Activated CD4-positive, alpha-beta T cell treated with anti-CD3 and anti-CD28 coated beads, Interleukin-10, Interleukin-2, amounts not matched to agents 100 ng/mL and 50 ng/mL, durations not matched to agents 16 hours and 8 hours (primary cell): ENCODE measurements at places on chromosomes 16 and 17.

DNA sequence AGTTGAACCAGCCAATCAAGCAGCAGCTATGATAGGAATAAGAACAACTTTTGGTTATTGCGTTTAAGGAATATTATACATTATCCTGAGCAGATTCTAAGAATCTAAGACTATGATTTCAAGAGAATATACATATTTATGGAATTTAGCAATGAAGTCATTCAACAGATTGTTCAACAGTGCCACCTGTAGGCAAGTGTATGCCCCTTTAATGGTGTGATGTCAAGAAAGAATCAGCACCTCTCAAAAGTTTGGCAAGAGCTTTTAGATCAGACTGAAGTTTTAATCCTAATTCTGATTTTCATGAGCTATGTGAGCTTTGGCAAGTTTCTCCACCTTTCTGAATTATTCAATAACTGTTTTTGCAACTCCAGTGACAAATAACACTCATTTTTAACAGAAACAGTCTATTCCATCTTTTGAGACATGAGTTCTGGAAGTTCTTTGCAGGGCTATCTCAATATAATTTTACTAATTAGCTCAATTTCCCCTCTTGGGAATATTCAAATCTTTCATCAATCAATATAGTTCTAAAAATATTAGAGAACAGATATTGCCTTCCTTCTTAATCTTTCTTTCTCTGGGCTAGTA lies 474.3 kb upstream of the TOM1L1 start:
- DNase-seq = peak; percentile 17

- no peak for DNase-seq
Measured at GRCh38 chr16:52925143-52925542, 127.6 kb downstream of the CHD9NB start.

- peak; percentile 22 for DNase-seq
Measured at GRCh38 chr16:9123871-9124270, 32.4 kb downstream of the HAPSTR1 start.

DNA sequence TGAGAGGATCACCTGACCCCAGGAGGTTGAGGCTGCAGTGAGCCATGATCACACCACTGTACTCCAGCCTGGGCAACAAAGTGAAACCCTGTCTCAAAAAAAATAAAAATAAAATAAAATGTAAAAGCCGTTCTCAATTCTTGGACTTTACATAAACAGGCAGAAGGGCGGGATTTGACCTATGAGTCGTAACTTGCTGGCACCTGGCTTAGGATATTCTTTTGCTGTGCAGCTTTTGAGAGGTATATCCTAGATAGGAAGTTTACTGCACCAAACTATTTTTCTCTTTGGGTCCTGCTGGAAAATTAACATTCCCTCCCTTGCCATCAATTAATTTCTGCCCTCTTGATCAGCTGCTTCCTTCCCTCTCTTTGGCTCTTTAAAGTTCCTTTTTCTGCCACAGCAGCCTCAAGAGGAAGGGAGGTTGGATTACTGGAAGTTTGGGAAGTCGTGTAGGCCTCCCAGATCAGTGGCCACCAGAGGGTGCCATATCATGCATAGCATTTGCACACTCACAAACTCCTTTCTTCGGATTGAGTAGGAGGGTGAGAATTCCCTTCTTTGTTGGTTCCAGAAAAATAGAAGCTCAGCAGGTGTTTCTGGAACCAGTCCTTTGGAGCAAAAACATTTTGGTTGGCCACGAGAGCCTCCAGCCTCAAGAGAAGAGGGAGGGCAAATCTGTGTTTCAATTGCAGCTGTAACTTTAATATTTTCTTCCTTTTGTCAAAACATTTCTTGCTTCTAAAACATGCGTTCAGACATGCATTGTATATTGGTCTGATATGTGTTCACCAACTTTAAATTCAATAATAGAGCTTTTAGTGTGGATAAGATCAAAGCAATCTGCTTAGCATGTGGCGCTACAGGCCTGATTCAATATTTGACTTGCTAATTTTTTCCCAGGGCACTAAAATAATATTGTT lies 147.3 kb downstream of the CCDC182 start:
- DNase-seq = peak; percentile 32

DNA sequence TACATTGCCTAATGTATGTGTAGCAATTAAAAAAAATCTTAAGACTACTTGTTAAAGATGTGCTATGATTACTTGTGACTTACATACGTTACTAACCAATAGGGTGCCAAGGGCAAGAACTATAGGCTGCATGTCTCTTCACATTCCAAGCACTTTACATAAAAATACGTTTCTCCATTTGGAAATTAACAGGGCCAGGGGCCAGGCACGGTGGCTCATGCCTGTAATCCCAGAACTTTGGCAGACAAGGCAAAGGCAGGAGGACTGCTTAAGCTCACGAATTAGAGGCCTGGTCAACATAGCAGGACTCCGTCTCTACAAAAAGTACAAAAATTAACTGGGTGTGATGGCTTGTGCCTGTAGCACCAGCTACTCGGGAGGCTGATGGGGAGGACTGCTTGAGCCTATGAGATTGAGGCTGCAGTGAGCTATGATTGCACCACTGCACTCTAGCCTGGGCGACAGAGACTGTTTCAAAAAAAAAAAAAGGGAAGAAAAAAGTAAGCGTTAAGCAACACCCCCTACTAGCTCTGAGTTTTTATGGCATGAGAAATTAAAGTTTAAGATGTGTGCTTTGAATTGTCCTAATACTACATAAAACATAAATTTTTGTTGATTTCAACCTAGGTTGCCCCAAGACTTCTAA lies 12.3 kb downstream of the PSMD12 start:
- DNase-seq = no peak

- no peak for DNase-seq
Measured at GRCh38 chr17:76451506-76451905, 1.4 kb downstream of the UBE2O start.

DNA sequence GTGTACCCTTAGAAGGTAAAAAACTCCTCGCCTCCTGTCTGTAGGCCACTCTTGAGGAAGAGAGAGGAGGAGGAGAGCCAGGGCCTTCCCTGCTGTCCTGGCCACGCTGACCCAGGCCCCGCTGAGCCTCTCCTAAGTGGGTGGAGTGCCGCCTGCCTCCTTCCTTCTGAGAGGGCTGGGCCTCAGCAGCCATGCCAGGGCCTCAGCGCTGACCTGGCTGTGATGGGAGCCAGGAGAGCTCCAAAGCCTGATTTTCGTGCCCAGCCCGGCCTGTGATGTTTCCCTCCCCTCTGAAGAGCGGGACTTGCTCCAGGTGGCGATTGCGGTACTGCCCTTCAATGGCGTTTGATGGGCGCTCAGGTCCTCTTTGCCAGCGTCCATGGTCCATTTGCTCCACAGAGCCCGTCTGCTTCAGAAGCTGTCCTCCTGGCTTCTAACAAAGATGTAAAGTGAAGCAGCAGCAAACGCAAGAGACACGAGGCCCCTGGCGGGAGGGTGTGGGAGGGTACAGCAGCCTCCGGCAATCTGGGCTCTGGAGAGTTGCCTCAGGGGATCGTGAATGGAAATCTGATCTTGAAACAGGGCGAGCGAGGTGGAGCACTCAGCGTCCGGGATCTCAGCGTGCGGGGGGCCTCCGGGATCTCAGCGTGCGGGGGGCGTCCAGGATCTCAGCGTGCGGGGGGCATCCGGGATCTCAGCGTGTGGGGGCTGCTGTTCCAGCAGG lies 93.5 kb downstream of the NPIPB11 start:
- no peak for DNase-seq

DNA sequence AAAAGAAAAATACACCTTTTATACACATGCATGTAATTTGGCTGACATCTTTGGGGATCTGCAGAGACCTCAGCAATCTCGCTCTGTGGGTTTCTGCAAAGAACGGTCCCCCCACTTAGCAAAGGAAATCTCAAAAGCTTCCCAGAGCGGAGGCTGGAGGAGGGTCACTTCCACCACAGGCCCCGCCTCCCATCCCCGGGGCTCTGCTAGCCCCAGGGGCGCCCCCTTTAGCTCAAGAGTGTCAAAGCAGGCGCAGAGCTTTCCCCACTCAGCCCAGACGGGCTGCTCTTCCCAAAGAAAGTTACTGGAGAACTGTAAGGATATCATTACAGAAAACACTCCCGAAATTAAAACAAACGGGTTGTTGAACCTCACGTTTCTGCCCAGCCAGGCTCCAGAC lies 11.4 kb downstream of the SLC13A5 start:
- DNase-seq = peak; percentile 45

DNA sequence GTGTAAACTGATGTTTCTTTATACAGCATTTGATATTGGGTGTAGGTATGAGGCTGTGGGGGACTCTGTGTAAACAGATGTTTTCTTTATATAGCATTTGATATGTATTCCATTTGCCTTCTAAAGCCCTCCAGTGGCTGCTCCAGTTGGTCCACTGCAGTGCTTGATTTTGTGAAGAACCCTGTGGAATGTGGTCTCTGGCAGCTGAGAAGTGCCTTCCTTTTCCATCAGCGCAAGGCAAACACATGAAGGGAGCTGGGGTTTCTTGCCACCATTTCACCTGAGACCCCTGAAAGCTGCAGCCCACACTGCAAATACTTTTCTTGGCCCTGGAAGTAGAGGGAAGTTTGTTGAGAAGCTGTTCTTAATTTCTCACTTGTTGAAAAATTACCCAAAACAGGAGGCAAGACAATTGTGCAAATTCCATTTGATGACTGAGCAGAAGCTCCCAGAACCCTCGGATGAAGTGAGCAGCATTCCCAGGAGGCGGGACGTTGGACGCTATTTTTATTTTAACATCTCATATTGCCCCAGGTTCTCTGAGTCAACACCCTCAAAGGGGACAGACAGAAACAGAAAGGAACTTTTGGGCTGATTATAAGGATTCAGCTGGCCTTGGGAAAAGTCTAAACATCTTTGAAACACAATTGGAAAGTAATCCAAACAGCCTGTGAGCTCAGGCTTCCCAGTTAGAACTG lies 158.5 kb upstream of the RPH3AL start:
- DNase-seq = no peak

GRCh38 chr17:17722081-17722905 lies 41.0 kb downstream of the RAI1 start:
- no peak for DNase-seq

DNA sequence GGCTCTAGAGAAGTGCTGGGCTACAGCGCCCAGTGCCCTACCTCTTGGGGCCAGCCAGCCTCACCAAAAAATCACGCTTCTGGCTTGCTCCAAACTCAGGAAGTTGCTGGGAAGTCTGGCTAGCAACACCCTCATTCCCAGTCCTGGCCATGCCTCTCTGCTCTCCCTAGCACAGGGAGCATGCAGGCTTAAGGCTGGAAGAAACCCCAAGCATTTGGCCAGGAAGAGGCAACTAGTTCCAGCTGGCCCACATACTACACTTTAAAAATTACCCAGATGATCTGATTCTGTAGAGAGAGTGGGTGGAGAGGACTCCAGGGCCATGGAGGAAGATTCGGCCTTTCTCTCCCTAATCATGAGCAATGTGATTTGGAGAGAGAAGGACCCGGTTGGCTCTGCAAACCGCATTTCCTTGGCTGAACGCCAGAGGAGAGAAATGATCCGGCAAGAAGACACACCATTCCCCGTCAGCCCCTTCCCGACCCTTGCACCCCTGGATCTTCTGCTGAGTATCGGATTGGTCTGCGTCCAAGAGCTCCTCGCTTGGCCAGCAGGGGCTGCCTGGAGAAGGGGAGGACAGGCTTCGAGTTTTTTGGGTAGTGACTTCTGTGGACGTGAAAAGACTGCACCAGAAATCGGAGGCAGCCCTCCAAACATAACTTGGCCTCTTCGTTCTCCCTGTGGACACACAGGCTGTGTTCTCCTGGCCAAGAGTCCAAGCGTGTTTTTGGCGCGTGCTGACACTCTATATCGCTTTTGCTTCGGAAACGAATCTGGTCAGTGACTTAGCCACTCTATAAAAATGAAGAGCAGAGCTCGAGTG lies 406.3 kb downstream of the WWOX start:
- DNase-seq = no peak

- DNase-seq = no peak
Measured at GRCh38 chr17:68822719-68823289, 132.4 kb downstream of the ABCA8 start.

GRCh38 chr17:46732160-46732559 lies 86.3 kb downstream of the WNT3 start:
- no peak for DNase-seq

GRCh38 chr16:27199736-27200135 lies 3.6 kb upstream of the KDM8 start:
- DNase-seq = peak; percentile 83

DNA sequence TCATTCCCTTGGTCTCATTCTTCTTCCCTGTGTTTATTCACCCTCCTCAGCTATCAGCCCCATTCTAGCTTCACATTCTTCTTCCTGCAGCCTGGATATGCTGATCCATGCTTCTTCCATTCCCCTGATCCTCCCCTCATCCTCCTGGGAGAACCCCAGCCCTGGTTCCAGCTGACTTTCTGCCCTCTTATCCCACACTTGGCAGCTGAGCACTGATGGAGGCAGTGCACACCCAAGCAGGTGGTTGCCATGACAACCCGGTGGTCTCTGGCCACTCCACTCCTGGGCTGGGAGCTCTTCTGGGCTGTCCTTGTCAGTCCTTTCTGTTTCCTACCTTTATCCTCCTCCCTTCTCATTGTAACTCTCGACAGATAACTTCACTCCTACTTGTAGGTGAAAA lies 16.7 kb upstream of the TUBG2 start:
- DNase-seq = no peak

GRCh38 chr17:7988750-7989178 lies 13.7 kb upstream of the GUCY2D start:
- DNase-seq = peak; percentile 92

- peak; percentile 85 for DNase-seq
Measured at GRCh38 chr17:78132084-78132676, 1.6 kb downstream of the TMC8 start.

DNA sequence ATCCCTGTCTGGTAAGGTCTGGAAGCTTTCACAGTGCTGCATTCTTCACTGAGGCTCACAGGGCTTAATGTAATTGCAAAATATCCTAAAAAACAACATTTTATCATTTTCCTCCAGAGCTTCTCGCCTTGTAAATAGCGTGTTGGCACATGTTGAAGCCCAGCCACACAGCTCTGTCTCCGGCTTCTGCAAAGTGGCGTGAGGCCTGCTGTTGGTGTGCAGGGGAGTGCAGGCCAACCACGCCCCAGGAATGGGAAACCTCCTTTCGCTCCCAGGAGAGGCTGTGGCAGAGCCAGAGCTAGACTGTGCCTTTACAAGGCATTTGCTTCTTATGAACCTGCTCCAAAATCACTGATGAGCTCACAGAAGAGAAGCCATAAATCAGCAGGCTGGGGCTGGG lies 248.2 kb upstream of the MAF start:
- DNase-seq = no peak

- no peak for DNase-seq
Measured at GRCh38 chr16:50989047-50989446, 162.0 kb downstream of the SALL1 start.

GRCh38 chr16:66888647-66889615 lies 8.6 kb downstream of the PDP2 start:
- DNase-seq = no peak
